ENCODE measurements at places on chromosomes 5 and 9. TPM values are rescaled to one million over a fixed set of nuclear protein-coding genes. Genes with fewer than 3 reads are reported as not detected.

- DNase-seq, result no peak
- H3K36me3 ChIP-seq, result peaks cover 2% of the 10 kb centered on the region
- H3K4me1 ChIP-seq, result no peaks in the 10 kb centered on the region
- H3K27me3 ChIP-seq, result no peaks in the 10 kb centered on the region
These were observed 273.7 kb downstream of the FANCC start for GRCh38 chr9:95043826-95044225.

DNA sequence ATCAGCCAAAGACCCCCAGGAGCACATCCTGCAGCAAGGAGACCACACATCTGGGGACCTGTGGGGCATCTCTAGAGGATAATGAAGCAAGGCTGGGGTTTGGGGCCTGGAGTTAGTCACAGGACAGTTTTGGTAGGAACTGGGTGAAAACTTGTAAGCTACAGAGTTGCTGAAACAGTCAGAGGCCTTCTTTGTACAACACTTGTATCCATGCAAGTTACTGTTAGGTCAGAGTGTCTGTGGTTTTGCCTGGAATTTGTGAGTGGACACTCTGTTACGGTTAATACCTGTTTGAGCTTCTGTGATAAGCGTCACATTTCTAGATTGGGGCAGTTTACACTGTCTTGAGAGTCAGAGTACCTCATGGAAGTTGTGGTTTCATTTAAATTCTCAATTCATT is 22.6 kb upstream of the ASPN start:
- H3K4me3 ChIP-seq, result no peak overlapping the region
- H3K27me3 ChIP-seq, result no peaks in the 10 kb centered on the region
- no peaks in the 10 kb centered on the region for H3K36me3 ChIP-seq
- H3K27ac ChIP-seq, result no peak overlapping the region
- DNase-seq, result no peak

DNA sequence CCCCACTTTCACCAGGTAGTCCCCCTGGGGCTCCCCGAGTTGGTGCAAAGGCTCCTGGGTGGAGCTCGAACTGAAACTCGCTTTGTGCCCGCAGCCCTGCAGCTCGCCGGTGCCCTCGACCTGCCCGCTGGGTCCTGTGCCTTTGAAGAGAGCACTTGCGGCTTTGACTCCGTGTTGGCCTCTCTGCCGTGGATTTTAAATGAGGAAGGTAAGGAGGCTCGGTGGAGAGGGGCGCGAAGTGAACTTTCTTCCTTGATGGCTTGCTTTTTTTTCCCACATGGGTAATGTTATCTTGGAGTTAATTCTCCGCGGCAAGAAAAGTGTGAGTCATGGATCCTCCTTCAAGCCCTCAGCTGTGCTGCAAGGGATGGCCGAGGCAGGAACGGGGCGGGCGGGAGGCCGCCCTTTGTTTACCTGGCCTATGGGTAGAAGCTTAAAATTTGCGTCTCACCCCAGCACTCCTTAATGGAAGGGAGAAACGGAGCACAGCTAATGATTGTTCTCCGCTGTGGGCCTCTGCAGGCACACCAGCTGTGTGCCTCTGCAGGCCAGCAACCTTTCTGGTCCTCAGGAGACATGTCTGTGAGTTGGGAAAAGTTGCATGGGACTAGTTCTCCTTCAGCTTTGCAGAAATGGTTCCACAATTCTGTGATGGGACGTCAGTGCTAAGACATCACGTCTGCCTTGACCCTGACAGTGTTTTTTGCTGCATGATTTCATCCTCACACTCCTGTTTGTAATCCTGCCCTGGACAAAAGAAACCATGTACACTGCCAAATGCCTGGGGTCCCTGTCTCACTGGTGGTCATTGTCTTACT is 1.1 kb downstream of the MAMDC2 start:
- H3K27me3 ChIP-seq, result no peaks in the 10 kb centered on the region
- H3K36me3 ChIP-seq, result no peaks in the 10 kb centered on the region
- no peak for DNase-seq
- no peak overlapping the region for H3K27ac ChIP-seq
- no peak overlapping the region for H3K4me3 ChIP-seq

GRCh38 chr5:171275841-171276544 is 33.1 kb upstream of the TLX3 start:
- H3K27ac ChIP-seq, result no peak overlapping the region
- peak; percentile 26 for DNase-seq
- no peaks in the 10 kb centered on the region for H3K27me3 ChIP-seq
- no peaks in the 10 kb centered on the region for H3K36me3 ChIP-seq

- no peaks in the 10 kb centered on the region for H3K4me1 ChIP-seq
- peak overlapping the region; percentile 65 for H3K27ac ChIP-seq
- H3K36me3 ChIP-seq, result no peaks in the 10 kb centered on the region
- H3K4me3 ChIP-seq, result no peak overlapping the region
- no peak for DNase-seq
These were observed 273.7 kb upstream of the DMRT1 start for GRCh38 chr9:567747-568305.

DNA sequence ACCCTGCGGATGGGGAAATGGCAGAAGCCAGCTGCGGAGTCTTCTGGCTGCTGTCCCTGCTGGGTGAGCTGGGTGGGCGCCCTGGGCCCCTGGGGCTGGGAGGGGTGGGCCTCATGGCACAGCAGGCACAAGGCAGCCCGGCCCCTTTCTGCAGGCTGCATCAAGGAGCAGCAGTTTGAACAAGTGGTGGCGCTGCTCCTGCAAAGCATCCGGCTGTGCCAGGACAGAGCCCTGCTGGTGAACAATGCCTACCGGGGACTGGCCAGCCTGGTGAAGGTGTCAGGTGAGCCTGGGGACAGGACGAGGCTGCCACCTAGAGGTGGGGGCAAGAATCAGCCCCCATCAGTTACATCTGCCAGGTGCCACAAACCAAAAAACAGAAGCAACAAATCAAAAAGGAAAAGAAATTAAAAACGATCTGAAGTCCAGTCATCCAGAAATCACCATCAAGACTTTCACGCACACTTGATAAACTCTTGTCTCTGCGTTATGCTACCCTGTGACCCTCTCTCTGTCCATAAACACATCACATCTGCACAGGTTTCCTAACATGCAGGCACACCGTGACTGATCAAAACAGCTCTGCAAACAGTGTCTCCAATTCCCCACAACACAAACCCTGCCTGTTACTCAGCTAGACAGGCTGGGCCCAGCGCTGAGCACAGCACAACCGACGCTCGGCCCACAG is 13.9 kb downstream of the REXO4 start:
- peaks cover 7% of the 10 kb centered on the region for H3K36me3 ChIP-seq
- no peak overlapping the region for H3K4me3 ChIP-seq
- H3K27me3 ChIP-seq, result no peaks in the 10 kb centered on the region

Gene SSNA1
- total RNA-seq, result 52.5 TPM

Data from kidney (tissue), 22 donors.